ENCODE measurements at places on chromosomes 5 and 9.

DNA sequence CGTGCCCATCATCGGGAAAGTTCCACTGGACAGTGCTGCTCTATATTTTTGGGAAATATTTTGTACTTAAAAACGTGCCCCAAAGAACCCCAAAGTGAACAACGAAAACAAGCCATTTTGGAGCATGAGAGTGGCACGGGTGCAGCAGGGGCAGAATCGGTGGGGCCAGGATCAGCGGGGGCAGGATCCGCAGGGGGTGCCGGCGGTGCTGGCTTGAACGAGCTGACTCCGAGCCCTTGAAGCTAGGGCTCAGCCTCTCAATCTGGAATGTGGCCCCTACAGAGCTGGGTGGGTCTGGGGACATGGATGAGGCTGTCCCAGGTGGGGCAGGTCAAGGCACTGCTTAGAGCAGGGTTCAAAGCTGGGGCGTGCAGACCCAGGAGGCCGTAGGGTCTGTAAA is 104.7 kb upstream of the COL5A1 start:
- DNase-seq, result no peak

DNA sequence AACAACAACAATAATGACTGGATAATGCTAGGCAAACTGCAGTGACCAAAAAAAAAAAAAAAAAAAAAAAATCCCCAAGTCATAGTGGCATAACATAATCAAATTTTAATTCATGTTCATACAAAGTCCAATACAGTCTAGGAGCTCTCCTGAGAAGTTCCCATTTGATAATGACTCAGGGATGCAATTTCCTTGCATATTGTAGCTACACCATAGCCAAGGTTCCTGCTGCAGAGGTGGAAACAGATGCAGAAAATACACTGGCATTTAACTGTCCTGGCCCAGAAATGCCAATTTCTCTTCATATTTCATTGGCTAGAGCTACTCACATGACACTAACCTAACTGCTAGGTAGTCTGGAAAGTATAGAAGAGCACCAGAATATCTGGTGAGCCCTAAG is 72.2 kb upstream of the SLC12A2 start:
- no peak for DNase-seq

- no peak for DNase-seq
These were observed 8.3 kb downstream of the NFIL3 start for GRCh38 chr9:91415290-91415689.

DNA sequence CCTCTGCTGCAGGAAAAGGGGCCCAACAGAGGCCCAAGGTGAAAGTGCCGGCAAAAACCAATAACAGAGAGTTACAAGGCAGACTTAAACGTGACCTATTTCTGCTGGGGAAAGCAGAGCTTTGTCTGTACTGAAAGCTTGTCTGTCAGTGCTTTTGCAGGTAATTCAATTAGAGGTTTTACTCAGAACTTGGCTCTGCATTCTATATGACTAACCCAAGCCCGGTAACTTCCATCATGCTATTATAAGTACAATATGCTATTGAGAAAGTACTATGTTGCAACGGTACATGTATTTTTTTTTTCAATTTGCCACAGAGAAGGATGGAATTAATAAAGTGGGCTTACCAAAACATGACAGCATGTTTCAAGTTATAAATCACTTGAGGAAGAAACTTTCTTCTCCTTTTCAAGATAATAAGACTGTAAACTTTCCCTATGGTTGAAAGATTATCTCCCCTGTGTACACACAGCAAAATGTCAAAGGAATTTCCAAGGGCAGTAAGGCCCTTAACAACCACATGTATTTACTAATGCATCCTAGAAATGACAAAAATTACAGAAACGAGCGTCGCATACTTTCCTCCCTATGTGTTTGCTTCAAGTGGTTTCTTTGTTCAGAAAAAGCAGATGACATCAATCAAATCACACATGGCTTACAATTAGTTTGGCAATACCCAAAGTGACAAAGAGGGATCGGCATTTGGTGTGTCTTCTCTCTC is 282.4 kb downstream of the EFNA5 start:
- DNase-seq, result no peak

DNA sequence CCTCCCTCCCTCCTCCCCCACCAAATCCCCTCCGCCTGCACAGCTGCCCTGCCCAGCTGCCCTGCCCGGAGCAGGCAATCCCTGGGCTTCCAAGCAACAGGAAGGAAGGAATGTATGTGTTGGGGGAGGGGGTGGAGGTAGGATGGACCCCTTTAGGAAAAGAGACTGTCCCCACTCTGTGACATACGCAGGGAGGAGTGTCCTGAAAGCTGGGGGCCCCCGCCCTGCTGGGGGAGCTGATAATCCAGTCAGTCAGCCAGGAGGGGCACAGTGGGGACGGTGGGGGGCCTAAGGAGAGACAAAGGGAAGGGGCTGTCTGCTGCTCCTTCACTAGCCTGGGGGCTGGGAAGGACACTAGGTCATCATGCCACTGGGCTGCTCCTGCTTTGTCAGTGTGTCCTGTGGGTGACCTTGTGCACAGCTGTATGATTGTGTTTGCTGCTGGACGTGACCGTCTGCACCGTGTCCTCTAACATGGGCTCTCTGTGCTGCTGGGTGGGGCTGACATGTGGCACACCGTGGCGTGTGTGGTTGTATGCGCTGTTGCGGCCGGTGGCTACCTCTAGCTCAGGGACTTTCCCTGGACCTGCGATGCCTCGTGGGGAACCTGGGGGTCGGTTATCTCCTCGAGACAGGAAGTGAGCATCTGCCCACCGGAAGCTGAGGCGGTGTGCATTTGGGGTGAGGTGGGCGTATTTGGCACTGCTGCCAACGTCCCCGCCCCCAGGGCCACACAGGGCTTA is 3.0 kb downstream of the N4BP3 start:
- DNase-seq, result peak; percentile 69

GRCh38 chr5:64595031-64595855 is 89.4 kb downstream of the RGS7BP start:
- peak; percentile 61 for DNase-seq

DNA sequence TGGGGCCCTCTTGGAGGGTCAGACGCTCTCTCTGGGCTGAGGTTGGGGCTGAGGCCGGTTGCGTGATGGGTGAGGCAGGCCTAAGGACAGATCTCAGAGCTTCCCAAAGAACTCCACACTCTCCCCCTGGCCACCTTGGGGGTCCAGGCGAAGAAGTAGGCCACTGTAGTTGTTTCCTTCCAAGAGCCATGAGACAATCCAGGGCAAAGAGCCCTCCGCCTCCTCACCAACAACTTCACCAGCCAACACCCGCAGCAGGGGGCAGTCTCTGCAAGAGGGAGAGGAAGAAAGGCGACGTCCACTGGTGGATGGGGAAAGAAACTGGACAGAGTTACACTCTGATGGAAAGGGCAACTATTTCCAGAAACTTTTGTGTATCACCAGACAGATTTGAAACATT is 10.7 kb downstream of the SLC35A4 start:
- peak; percentile 49 for DNase-seq
